ENCODE measurements at places on chromosomes 7 and 10.
A peak's percentile ranks its signal among the peaks of the same experiment; 100 is the strongest.

GRCh38 chr7:133082390-133082766, 488 bp upstream of the CHCHD3 start:
- DNase-seq = no peak

GRCh38 chr7:77687747-77688144, 8.5 kb upstream of the RSBN1L start:
- DNase-seq = no peak

- DNase-seq = no peak
These were observed 111.9 kb downstream of the TCERG1L start for GRCh38 chr10:131199646-131200045.

GRCh38 chr10:71579668-71580067, 139.9 kb downstream of the C10orf105 start:
- no peak for DNase-seq

GRCh38 chr10:48194830-48195229, 79.7 kb downstream of the FRMPD2 start:
- no peak for DNase-seq

DNA sequence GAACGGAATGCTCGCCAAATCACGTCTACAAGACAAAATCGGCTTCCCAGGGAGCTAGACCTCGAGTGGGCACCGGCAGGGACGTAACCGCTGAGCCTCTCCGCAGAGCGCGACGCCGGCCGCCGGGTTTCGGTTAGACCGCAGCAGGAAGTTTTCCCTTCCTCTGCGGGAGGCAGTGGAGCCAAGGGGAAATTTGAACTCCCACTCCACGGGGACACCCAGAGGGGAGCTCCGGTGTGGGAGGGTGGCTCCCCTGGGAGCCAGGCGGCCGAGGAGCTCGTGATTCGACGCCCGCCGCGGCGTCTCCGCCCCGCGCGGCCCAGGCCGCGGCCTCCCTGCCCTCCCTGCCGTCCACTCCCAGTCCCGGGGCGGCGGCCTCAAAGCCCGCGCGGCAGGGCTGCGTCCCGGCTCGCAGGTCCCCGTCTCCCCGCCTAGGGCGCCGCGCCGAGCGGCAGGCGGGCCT, 426 bp downstream of the SYPL1 start:
- DNase-seq = peak; percentile 5

DNA sequence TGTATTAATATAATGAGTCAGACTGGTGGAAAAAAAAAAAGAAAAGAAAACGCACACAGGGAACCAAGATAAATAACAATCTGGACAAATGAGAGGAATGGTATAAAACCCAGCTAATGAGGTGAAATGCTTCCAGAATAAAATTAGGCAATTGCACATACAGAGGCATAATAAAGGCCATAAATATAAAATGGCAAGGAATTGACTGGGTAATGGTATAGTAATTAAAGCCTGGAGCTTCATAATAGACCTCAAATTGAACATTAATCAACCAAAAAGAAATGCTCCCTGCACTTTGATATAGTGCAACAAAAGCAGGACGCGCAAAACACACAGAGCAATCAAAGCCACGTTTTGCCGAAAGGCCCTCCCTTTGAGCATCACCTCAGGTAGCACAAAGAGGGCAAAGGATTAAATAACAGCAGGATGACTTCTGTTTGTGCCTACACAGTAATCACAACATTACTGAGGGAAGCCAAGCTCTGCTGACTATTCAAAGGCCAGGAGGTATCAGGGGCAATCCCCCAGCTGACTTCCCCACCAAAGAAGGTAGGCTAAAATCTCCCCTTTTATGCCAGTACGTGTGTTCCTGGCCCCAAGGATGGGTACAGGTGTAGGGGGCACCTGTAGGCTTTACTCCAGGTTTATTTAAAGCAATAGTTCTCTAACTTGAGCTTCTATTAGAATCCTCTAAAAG, 343.7 kb downstream of the ELMO1 start:
- no peak for DNase-seq

DNA sequence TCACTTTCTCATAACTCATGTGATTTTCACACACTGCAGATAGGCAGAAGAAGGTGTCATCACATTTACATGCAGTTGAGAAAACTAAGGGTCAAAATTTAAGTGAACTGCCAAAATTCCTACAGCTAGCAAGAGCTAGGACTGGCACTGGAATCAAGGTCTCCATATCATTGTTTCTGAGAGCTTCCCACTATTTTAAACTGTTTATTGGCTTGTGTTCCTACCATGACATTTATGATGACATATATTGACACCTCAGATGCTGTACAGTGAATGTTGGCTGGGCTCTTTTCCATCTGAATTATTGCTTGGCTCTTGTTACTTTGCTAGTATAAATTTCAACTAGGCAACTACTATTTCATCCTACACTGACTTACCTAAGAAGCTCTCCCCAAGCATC, 2.0 kb downstream of the THSD7A start:
- DNase-seq = no peak

DNA sequence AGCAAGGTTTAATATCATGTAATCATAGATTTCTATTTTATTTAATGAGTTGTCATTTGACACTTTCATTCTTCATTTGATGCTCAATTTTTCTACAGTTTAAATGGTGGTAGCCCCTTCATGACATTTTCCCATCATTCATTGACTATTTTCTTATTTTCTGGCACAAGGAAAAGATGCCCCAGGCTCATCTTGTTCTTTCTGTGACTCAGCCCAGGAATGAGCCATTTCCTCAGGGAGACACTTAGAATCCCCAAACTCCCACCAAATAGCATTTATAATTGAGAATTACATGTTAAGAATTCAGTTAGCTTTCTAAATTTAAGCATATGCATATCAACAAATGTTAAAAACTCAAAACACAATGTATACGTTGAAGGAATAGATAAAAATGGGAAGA, 222.3 kb downstream of the KIF20B start:
- DNase-seq = no peak

DNA sequence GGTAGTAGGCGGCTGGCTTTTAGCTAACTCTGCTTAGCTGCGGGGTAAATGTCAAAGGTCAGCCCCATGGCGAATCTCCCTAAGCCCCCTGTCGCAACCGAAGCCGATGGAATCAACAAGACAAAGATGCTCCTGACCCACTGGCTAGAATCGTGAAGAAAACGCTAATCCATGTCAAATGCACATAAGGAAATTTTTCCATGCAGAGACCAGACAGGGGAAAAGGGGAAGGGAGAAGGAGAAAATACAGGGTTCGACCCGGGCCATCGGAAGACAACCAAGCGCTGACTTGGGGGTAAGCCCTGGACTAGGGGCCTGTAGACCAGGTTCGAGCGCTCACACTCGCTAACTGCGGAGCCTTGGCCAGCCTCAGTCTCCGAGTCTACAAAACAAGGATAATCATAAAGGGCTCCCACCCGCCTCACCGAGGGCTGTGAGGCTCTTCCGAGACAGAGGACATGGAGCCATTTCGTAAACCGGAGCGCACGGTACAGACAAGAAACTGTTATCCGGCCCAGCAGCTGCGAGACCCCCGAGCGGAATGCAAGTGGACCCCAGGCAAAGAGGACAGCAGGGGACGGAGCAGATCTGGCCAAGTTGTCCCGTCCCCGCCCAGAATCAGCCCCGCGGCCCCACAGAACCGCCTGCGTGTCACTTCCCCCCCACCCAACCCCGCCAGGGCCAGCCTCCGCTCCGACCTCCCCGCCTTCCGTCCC, 507 bp downstream of the SAR1A start:
- DNase-seq = no peak

GRCh38 chr10:60853107-60853506, 74.8 kb downstream of the CDK1 start:
- DNase-seq = no peak

DNA sequence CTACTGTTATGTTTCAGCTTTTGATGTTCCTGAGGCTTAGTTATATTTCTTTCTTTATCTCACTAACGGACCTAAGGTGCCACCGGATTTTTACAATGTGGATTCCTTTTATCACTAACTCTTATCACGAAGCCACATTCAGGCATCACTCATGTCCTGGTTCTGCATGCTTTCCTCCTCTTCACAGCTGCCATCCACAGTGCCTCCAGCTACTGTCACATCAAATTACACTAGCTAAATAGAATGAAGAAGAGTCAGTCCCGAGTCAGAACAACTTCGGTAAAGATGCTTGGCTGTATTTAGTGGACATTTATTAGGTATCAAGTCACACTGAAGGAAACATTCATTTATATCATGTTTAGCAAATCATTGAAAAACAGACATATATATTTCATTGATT, 153.2 kb downstream of the NEBL start:
- no peak for DNase-seq

DNA sequence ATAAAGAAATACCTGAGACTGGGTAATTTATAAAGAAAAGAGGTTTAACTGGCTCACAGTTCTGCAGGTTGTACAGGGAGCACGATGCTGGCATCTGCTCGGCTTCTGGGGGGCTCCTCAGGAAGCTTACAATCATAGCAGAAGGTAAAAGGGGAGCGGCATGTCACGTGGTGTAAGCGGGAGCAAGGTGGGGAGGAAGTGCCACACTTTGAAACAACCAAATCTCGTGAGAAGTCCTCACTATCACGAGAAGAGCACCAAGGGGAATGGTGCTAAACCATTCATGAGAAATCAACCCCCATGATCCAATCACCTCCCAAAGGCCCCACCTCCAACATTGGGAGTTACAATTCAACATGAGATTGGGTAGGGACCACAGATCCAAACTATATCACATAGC, 67.7 kb downstream of the AKR1B1 start:
- DNase-seq = no peak

GRCh38 chr7:2224934-2225333, 7.8 kb downstream of the MAD1L1 start:
- DNase-seq = no peak

- no peak for DNase-seq
These were observed 1.1 kb upstream of the CNTNAP2 start for GRCh38 chr7:146115548-146115850.

- no peak for DNase-seq
These were observed 351.7 kb downstream of the NXPH1 start for GRCh38 chr7:8785081-8785480.

- DNase-seq = no peak
These were observed 67.0 kb upstream of the CFAP46 start for GRCh38 chr10:133009218-133009950.

DNA sequence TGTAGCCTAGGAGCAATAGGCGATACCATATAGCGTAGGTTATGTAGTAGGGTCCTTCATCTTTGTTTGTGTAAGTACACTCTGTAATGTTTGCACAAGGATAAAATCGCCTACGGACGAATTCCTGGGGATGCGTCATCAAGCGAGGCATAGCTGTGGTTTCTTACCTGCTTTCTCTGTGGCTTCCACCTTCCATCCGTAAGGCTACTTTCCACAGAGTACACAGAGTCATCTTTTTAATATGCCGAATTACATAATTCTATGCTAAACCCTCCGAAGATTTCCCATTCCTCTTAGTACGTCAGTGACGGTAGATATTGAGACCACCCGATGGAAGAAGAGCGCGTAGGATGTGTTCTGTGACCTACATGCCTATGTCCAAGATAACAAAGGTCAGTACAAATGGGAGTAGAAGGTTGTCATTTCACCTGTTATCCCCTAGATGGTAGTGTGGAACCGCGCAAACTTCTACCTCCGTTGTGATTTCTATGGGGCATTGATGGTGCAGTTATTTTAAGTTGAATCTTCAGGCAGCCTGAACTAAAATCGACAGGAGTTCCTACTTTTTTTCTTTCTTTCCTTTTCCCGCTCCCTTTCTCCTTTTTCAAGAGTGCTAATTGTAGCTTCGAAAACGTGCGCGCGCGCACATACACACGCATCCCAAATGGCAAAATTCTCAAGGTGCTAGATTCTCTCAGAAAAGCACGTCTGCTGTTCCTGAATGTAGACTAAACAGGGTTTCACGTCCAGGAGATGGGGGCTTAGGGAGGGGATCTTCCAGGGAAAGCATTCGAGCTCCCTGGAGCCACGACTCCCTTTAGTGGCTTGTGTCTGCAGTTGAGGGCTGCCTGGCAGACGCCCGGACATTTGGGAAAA, 111.7 kb upstream of the MBL2 start:
- no peak for DNase-seq

DNA sequence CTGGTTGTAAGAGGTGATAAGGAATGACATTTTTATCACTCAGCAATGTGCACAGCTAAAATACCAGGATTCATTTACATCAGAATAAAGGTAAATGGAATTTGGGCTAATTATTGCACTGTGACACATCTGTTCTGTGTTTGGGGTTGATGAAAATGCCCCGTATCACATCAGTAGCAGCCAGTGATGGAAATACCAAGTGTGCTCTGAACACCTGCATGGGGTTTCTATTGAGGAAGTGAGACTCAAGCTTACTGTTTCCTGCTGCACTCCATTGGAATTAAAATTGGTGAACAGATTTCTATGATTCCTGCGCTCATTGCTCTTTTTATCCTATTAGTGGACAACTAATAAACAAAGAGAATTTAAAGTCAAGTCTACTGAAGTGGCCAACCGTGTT, 296.9 kb downstream of the NRG3 start:
- DNase-seq = no peak

- DNase-seq = no peak
These were observed 97.5 kb upstream of the CCDC6 start for GRCh38 chr10:60003651-60004523.

DNA sequence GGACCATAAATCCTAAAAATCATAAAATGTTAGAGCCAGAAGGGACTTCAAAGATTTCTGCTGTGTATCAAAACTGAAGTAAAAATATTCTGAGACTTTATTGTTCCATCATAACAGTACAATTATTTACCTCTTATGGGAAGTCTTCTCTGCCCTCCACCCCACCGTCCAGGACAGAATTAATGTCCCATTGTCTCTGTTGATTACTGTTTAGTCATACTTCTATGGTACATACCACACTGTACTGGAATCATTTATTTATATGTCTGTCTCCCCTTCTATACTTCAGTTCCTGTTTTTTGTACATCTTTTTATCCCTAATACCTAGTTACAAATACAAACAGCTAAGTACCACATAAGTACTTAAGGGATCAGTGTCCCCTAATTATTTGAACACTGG, 91.4 kb upstream of the CAPZA2 start:
- DNase-seq = no peak

DNA sequence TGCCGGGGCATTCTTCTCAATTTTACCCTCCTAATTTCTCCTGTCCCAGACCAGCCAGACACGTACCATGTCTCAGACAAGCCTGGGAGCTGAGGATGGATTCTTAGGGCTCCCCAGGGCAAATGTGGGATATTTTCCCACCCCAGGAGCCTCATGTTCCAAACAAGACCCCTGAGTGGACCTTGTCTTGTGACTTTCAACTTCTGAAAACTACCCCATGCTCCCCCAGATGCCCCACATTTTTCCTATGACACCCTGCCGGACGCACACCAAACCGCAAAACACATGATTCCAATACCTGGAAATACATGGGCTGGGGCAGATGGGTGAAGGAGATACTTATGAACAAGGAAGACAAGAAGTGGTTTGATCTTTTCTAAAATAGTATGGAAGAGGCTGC, 874 bp downstream of the GIMAP5 start:
- no peak for DNase-seq

- no peak for DNase-seq
These were observed 52.4 kb downstream of the NPTX2 start for GRCh38 chr7:98669329-98670000.
